ENCODE measurements at places on chromosomes 6 and 20. TPM values are rescaled to one million over a fixed set of nuclear protein-coding genes. Genes with fewer than 3 reads are reported as not detected.
A peak's percentile ranks its signal among the peaks of the same experiment; 100 is the strongest.

SEMG1 gene
- not detected for polyA plus RNA-seq

POPDC3 gene
- 0.25 TPM for polyA plus RNA-seq

GRCh38 chr6:17710331-17710730 lies 3.6 kb upstream of the NUP153 start:
- no peak for DNase-seq

DNA sequence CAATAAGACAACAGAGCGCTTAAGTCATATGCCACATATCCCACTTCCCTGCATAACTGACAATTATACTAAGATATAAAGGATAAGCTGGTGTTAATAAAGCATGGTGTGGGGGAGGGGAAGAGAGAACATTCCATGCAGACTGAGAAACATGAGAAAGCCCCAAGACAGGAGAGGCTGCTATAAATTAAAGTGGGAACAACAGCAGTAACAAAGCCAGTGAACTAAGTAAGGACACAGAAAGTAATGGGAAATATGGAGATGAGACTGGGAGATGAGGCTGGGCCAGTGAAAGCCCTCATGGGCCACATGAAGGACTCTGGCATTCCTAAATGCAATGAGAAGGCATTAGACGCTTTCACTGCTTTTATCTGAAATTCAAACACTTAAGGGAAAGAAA lies 41.3 kb downstream of the SESN1 start:
- peak; percentile 39 for DNase-seq

DNA sequence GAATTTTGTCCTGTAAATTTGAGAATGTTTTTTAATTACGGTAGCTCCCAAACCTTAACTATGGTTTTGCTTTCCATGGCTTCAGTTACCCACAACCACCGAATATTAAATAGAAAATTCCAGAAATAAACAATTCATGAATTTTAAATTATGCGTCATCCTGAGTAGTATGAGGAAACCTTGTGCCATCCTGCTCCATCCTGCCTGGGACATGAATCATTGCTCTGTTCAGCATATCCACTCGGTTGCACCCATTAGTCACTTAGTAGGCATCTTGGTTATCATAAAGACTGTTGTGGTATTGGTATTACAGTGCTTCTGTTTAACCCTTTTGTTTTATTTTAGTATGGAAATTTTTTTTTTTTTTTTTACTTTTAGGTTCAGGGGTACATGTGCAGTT lies 39.7 kb downstream of the KCNS1 start:
- DNase-seq: no peak

DNA sequence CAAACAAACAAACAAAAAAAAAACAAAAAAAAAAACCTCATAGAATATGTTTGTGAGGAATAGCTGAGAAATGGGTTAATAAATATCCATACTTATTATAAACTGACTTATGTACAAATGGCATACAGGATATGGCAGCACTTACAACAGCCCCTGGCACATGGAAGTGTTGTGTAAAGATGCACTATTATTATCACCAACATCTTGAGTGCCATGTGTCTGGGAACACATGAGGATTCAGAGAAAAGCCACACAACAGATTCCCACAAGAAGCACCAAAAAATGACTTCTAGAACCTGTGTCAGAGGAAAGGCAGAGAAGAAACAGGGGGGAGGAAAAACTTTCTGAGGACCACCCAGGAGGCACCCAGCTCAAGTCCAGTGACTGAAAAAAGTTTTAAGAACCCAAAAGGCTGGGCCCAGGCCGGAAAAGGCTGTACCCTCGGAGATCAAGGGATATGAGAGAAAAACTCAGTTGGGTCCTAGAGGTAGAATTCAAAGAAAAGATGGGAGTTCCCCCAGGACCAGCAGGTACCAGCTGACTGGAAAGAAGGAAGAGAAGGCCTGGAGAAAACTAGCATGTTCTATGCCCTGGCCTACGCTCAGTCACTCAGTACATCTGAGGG lies 9.4 kb upstream of the TAF8 start:
- DNase-seq: no peak

All from left renal cortex interstitium (tissue), 4 donors.